ENCODE measurements at places on chromosomes 11 and 22.

DNA sequence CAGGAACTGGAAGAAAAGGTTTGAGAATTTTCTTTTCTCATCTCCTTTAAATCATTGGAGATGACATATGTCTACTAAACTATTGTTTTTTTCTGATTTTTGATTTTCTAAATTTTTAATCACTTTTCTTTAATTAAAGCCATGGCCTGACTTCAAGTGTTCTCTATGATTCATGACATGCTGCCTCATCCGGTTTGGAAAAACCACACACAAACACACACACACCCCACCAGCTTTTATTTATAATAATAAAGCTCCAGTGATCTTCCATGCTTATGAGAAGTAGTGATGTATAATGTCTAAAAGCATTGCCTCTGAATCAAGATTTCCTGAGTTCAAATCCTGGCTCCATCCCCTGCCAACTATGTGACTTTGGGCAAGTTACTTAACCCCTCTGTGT, 179.2 kb downstream of the SPON1 start:
- H3K36me3 ChIP-seq = no peaks in the 10 kb centered on the region
- H3K4me1 ChIP-seq = no peaks in the 10 kb centered on the region
- no peak for DNase-seq
- H3K27me3 ChIP-seq = no peaks in the 10 kb centered on the region

GRCh38 chr11:2801711-2802388, 83.7 kb downstream of the CDKN1C start:
- no peaks in the 10 kb centered on the region for H3K4me1 ChIP-seq
- no peak overlapping the region for H3K4me3 ChIP-seq
- peak; percentile 7 for DNase-seq

- no peaks in the 10 kb centered on the region for H3K27me3 ChIP-seq
- H3K27ac ChIP-seq = peak overlapping the region; percentile 67
- H3K4me3 ChIP-seq = no peak overlapping the region
- DNase-seq = no peak
- peaks cover 30% of the 10 kb centered on the region for H3K4me1 ChIP-seq
These were observed 102.7 kb downstream of the MRTFA start for GRCh38 chr22:40533712-40534378.

- no peaks in the 10 kb centered on the region for H3K4me1 ChIP-seq
- H3K27ac ChIP-seq = no peak overlapping the region
- peaks cover 32% of the 10 kb centered on the region for H3K27me3 ChIP-seq
- no peak for DNase-seq
These were observed 96.1 kb upstream of the CD82 start for GRCh38 chr11:44469412-44469811.

GRCh38 chr11:35021589-35021988, 105.2 kb downstream of the PDHX start:
- no peak overlapping the region for H3K27ac ChIP-seq
- no peaks in the 10 kb centered on the region for H3K4me1 ChIP-seq
- no peaks in the 10 kb centered on the region for H3K36me3 ChIP-seq
- no peaks in the 10 kb centered on the region for H3K27me3 ChIP-seq
- no peak for DNase-seq
- no peak overlapping the region for H3K4me3 ChIP-seq

- H3K27ac ChIP-seq = peak overlapping the region; percentile 43
- no peak for DNase-seq
- no peak overlapping the region for H3K4me3 ChIP-seq
These were observed 74.6 kb downstream of the RAB30 start for GRCh38 chr11:82996966-82997606.

- peak overlapping the region; percentile 90 for H3K4me3 ChIP-seq
- no peak for DNase-seq
- H3K36me3 ChIP-seq = peaks cover 14% of the 10 kb centered on the region
- H3K27me3 ChIP-seq = no peaks in the 10 kb centered on the region
These were observed 7.5 kb downstream of the HMBS start for GRCh38 chr11:119091966-119092879.

- no peaks in the 10 kb centered on the region for H3K27me3 ChIP-seq
- H3K4me3 ChIP-seq = no peak overlapping the region
These were observed 1.1 kb upstream of the SERPING1 start for GRCh38 chr11:57596266-57596885.

- H3K36me3 ChIP-seq = peaks cover 10% of the 10 kb centered on the region
- no peaks in the 10 kb centered on the region for H3K27me3 ChIP-seq
- H3K4me3 ChIP-seq = no peak overlapping the region
- H3K4me1 ChIP-seq = peaks cover 4% of the 10 kb centered on the region
These were observed 9.1 kb upstream of the TAGLN start for GRCh38 chr11:117189941-117190544.

All from progenitor cell of endocrine pancreas (in vitro differentiated cells).